Progenitor cell of endocrine pancreas (in vitro differentiated cells): ENCODE measurements at places on chromosomes 7 and 10. TPM values are rescaled to one million over a fixed set of nuclear protein-coding genes. Genes with fewer than 3 reads are reported as not detected.

DNA sequence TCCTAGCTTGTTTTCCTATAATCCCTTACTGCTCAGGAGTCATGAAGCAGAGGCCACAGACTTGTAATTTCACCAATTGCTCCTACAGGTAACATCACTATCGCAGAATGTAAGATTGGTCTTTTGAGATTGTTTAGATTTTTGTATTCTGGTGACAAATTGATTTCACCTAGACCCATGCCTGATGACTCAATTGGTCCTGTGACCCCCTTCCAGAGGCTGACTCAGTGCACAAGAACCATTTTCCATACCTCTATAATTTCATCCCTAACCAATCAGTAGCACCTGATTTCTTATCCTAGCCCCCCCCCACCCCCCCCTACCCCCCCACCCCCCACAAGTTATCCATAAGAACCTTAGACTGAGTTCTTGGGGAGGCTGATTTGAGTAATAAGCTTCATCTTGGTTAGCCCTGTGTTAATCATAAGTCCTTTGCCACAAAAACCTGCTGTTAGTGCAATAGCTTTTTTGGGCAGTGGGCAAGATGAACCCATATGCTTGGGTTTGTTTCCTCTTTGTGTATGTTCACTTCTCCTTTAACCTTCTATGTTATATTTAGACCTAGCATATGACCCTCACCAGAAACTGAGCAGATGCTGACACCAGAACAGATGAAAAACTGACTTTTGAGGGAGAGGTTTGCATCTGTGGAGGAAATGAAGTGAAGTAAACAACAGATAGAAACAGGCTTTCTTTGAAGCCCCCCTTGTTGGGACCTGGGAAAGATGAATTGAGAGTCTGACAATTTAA lies 187.1 kb downstream of the KIF20B start:
- DNase-seq: no peak

- DNase-seq: no peak
Measured at GRCh38 chr10:121082984-121083383, 231.8 kb downstream of the WDR11 start.

- no peak for DNase-seq
Measured at GRCh38 chr10:108204528-108205305, 1040.2 kb upstream of the SORCS1 start.

GRCh38 chr7:90503367-90503766 lies 33.9 kb downstream of the PTTG1IP2 start:
- DNase-seq: no peak

- DNase-seq: no peak
Measured at GRCh38 chr10:86461963-86462804, 59.4 kb downstream of the WAPL start.

- DNase-seq: no peak
Measured at GRCh38 chr7:29859104-29859503, 52.8 kb downstream of the WIPF3 start.

DNA sequence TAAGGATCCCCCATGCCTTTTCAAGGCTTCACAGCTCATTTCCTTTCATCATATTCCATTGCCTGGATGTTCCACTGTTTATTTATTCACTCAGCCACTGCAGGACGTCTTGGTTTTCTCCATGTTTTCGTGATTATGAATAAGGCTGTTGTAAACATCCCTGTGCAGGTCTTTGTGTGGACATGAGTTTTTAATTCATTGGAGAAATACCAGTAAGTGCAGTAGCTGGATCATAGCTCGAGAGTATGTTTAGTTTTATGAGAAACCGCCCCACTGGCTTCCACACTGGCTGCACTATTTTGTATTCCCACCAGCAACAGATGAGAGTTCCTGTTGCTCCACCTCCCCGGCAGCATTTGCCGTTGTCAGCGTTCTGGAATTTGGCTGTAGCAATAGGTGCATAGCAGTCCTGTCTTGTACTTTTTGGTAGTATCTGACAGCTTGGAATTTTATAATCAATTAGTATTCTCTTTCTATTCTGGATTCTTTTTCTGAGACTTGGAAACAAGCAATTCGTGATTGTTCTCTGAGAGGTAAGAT lies 269.9 kb upstream of the PITRM1 start:
- DNase-seq: no peak

GRCh38 chr10:78066012-78066411 lies 32.3 kb downstream of the RPS24 start:
- DNase-seq: no peak

DNA sequence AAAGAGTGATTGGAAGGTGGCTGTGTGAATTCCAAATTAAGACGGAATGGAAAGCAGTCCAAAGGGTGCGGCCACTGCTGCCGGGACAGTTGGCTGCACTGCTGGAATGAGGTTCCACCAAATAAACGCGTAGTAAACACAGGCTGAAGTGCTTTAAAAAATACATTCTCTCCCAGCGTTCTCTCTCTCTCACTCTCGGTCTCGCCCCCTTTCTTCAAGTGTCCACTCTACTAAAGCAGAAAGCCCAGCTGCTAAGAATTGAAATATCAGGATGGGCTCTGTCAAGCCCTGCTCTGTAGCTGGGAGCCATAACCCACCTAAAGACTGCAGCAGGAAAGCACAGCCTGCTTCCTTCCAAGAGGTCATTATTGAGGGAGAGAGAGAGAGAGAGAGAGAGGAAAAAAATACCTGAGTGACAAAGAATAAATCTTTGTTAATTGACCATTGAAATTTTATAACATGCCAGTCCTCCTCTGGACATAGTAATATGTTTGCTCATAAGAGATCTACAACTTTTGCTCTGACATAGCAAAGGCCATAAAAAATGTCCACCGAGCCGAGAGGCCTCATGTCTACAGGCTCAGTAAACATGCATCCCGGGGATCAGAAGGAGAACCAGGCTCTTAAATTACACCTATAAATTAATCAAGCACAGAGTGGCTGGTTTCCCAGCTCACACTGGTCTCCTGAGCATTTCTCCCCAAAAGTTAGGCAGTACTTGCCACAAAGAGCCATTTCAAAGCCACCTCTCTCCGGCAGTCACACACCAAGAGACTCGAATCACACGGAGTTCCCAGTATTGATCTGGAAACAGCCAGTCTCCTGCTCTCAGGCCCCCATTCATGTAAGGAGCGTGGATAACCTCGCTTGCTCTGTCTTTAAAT lies 72.8 kb downstream of the FGFR2 start:
- DNase-seq: no peak

- DNase-seq: no peak
Measured at GRCh38 chr10:123021517-123021916, 12.7 kb downstream of the ACADSB start.

DNA sequence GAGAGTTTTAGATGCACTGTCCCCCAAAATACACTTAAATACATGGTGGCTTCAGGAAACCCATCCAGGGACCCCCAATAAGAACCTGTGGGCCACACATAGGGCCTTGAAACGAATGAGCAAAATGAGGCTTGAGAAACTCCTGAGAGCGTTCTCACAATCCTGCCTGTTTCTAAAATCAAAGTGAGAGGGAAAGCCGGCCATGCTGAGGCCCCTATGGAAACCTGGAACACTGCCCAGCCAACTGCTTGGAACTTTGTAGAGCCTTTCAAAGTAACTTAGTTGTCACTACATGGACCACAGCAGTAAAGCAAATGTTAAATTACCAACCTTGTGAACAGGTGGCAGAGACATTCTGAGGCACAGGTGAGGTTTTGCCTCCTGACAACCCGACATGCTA lies 13.4 kb downstream of the SGMS1 start:
- DNase-seq: no peak

DNA sequence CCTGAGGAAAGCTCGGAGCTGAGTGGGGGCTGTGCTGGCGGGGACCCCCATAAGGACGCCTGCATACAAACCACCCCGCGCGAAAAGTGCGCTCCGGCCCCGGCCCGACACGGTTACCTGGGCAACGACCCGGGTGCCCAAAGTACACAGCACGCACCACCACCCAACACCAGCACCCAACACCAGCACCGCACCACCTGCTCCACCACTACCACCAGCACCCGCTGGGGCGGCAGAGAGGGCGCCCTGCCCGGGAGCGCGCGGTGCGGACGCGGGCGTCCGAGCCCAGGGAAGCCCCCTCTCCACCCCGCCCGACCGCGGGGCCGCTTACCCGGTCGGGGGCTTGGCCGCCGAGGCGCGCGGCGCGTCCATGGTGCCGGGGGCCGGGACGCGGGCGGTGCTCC lies 345 bp downstream of the COBL start:
- peak; percentile 41 for DNase-seq

DNA sequence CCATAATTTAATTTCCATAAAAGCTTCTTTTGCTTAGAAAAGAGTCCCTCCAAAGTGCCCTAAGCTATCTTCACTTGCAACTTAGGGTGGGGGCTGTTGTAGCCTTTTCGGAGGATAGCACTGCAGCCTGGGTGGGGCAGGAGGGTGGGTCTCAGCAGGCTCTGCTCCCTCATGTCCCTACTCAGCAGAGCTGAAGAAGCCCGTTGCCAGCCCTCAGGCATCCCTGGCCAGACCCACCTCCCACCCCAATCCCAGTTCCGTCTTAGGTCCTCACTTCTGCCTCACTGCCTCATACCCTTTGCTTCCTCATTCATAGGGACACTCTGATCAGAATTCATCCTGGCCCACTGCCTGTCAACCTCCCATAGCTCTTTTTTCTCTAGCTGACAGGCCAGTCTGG lies 99.8 kb upstream of the ZMIZ1 start:
- DNase-seq: no peak

DNA sequence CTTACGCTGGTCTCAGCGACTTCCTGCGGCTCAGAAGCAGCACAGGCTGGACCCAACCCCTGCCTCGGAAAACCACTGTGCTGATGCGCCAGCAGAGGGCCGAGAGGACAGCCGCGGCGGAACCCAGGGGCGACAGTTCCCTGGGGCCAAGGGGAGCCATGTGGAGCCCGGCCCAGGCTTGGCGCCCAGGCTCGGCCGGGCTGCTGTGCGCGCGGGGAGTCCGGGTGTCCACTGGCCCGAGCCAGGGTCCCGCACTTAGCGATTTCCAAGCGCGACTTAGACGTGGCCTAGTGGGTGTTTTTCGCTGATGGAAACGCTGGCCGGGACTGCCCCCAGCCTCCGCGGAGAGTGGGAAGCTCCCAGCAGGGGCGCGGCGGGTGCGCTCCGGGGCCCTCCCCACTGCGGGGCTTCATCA lies 18.6 kb upstream of the ZNF32 start:
- peak; percentile 28 for DNase-seq

The CALML5 gene
- total RNA-seq: not detected in 2 replicates

The ATG9B gene
- total RNA-seq: 0.58 and 0.79 TPM in 2 replicates

The TMEM178B gene
- total RNA-seq: 2.3 and 2.8 TPM in 2 replicates

The CAMK2B gene
- total RNA-seq: 9.3 and 12.2 TPM in 2 replicates

The DPYSL4 gene
- 54.6 and 55.9 TPM in 2 replicates for total RNA-seq

The CPED1 gene
- 0.80 and 1.1 TPM in 2 replicates for total RNA-seq

The FRAT1 gene
- total RNA-seq: 15.7 and 16.7 TPM in 2 replicates

The BPGM gene
- 20.5 and 22.8 TPM in 2 replicates for total RNA-seq

The ITPRID1 gene
- 3.1 and 3.9 TPM in 2 replicates for total RNA-seq

The AASS gene
- 70.2 and 76.3 TPM in 2 replicates for total RNA-seq

The RBP3 gene
- total RNA-seq: 0.10 TPM in 1 of 2 replicates, not detected in the other

The PRXL2A gene
- total RNA-seq: 132 and 137 TPM in 2 replicates
